GM04504 (cell line): ENCODE measurements at places on chromosomes 12 and 14.

- DNase-seq: no peak
Measured at GRCh38 chr12:6662602-6662905, 365 bp downstream of the ING4 start.

- DNase-seq: no peak
Measured at GRCh38 chr14:45553981-45554380, 301.0 kb upstream of the MIS18BP1 start.

DNA sequence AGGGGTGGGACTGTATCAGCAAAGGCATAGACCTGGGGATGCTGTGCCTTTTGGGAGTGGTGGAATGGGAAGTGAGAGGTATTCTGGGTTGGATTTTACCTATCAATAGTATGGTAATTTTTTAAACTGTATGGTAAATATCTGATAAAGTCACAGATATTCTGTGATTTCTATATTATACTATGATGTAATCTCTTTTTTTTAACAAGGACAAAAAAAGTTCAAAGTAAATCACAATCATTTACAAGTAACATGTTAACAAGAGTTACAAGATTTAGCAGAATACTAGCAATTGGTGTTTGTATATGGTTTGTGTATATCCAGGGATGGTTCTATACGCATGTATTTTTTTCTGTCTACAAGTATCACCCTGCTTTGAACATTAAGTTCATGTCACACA, 56.0 kb downstream of the BMAL2 start:
- no peak for DNase-seq

DNA sequence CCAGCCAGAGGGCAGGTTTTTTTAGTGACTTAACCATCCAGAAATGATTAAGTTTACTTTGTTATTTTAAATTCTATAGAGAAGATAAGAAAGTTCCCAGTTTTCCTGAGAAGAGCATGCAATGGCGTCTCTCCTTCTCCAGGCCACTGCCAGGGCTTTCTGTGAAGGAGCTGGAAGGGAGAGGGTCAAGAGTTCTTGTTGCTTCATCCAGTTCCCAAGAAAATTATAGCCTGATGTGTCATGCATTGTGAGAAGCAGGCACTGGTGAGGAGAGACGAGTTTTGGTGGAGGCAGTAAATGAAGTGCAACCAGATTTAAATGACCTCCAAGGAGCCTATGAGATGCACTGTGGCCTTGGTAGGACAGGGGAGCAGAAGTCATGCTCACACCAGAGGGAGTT, 14.2 kb downstream of the ELK3 start:
- DNase-seq: peak; percentile 85

DNA sequence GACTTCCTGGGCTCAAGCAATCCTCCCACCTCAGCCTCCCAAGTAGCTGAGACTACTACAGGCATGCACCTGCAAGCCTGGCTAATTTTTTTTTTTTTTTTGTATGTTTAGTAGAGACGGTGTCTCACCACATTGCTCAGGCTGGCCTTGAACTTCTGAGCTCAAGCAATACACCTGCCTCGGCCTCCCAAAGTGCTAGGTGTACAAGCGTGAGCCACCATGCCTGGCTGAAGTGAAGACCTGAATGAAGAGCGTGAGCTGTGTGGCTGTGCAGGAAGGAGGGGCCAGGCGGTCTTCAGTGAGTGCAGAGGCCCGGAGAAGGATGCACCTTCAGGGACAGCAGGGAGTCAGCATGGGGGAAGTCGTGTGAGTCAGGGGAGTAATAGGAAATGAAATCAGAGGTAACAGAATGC, 14.9 kb upstream of the NFKBIA start:
- DNase-seq: no peak

DNA sequence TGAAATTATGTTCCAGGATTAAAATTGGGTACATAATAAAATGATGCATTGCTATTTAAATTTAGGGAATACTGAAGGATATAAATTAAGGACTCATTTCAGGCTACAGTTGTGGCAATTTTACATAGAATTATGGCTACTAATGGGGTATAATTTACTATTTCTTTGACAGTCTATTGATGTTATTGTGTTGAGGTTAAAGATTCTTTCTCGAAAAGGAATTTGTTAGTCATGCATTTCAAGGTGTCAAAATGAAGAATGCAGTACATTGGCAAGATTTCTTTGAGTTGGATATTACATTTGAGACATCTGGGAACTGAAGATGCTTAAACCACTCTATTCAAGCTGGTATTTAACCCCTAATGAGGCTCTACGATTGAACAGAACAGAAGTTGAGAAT, 28.3 kb downstream of the SLC5A8 start:
- peak; percentile 23 for DNase-seq

GRCh38 chr12:51190820-51191219, 17.9 kb upstream of the TFCP2 start:
- no peak for DNase-seq

GRCh38 chr14:103744621-103745395, 29.2 kb downstream of the ZFYVE21 start:
- no peak for DNase-seq

GRCh38 chr12:99390707-99391106, 256.8 kb upstream of the GARIN6 start:
- no peak for DNase-seq

- no peak for DNase-seq
Measured at GRCh38 chr14:37376944-37377609, 179.3 kb downstream of the MIPOL1 start.

DNA sequence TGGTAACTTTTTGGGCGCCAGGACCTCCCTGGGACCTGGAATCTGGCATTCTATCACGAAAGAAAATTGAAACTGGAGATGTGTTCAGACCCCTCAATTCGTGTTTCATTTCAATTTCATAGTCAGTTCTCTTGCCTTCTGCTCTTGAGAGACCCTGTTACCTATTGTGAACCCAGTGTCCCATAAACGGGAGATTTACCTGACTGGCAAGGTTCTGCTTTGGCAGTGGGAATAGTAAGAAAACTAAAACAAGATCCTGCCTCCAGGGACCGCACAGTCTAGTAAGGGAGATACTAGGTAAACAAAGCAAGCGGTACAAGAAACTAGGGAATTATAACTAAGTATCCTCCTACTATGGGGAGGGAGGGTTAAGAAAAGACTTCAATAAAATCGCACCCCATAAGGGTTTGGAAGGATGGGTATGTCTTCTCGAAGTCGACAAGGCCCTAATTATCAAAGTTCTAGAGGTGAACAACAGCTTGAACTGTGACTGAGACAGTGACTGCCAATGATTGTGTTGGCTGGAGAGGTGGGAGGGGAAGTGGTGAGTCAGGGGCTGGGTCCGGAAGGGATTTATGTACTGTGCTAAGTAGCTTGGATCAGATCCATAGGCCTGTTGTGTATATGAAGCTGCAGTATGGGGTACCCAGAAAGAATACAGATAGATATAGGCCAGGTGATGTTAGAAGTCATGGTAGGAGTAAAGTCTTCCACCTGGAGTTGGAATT, 754 bp downstream of the ACSS3 start:
- DNase-seq: no peak

DNA sequence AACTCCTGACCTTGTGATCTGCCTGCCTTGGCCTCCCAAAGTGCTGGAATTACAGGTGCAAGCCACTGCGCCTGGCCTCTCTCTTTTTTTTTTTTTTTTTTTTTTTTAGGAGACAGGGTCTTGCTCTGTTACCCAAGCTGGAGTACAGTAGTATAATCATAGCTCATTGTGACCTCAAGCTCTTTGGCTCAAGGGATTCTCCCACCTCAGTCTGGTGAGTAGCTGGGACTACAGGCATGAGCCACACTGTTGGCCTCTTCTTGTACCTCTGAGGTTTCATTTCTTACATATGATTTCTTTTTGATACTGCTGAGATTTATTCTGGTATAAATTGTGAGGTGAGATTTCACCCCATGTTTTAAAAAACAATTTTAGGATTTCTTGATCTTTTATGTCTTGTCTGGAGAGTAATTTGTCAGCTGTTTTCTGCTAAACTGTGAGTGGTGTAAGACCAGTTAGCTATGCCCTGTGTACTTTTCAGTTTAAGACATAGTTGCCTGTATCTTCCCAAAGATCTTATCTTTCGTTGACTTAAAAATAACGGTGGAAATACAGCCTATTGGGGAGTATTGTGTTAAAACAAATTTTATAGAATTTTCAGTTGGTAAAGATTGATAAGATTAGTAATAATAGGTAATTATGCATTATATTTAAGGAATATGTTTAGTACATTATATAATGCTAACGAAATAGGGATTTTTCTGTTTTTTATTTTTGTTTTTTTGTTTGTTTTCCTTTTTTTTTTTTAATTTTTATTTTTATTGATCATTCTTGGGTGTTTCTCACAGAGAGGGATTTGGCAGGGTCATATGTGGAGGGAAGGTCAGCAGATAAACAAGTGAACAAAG, 31.7 kb downstream of the WDR20 start:
- DNase-seq: no peak

DNA sequence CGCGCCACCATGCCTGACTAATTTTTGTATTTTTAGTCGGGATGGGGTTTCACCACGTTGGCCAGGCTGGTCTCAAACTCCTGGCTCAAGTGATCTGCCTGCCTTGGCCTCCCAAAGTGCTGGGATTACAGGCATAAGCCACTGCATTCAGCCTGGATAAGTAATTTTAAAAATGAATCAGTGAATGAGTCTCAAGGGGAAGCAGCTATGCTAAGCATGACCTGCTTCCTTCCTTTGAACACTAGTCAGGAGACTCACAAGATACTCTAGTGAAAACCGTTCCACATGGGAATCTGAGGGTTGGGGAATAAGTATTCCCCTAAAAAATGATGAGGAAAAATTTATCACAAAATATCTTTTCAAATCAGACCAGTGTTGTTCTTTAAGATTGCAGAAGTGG, 10.7 kb upstream of the FAM234B start:
- DNase-seq: no peak

DNA sequence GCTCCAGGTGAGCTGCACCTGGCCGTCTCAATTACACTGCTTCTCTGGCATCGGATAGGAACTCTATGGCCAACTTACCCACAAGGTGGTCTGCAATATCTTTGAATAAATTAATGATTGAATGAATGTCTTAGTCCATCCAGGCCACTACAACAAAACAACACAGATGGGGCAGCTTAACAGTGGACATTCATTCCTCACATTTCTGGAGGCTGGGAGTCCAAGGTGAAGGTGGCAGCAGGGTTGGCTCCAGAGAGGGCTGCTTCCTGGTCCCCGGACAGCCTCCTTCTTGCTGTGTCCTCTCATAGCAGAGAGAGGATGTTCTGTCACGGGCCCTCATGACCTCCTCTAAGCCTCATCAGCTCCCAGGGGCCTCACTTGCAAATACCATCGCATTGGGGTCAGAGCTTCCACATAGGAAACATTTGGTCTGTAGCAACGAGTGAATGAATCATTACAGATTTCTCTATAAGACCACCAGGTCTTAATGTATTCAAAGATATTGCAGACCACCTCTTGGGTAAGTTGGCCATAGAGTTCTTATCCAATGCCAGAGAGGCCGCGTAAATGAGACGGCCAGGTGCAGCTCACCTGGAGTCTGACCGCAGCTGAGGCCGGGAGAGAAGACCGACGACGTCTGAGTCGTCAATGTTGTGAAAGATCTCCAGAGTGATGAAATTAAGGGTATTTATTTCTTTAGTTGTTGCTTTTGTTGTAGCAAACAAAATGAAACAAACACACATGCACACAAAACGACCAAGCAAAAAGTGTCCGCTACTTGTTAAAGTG, 182.7 kb upstream of the C14orf180 start:
- DNase-seq: no peak

GRCh38 chr12:104524034-104524832, 67.5 kb downstream of the CHST11 start:
- no peak for DNase-seq

- DNase-seq: peak; percentile 8
Measured at GRCh38 chr14:83172363-83172762, 1638.7 kb upstream of the SEL1L start.
